ENCODE measurements at places on chromosomes 16 and 17. TPM values are rescaled to one million over a fixed set of nuclear protein-coding genes. Genes with fewer than 3 reads are reported as not detected.

The SMIM36 gene
- 0.05 TPM for polyA plus RNA-seq

The BCL6B gene
- polyA plus RNA-seq, result 21.8 TPM

The CCL2 gene
- polyA plus RNA-seq, result 18.7 TPM

The ARHGAP44 gene
- 8.9 TPM for polyA plus RNA-seq

The FOXC2 gene
- polyA plus RNA-seq, result 38.8 TPM

DNA sequence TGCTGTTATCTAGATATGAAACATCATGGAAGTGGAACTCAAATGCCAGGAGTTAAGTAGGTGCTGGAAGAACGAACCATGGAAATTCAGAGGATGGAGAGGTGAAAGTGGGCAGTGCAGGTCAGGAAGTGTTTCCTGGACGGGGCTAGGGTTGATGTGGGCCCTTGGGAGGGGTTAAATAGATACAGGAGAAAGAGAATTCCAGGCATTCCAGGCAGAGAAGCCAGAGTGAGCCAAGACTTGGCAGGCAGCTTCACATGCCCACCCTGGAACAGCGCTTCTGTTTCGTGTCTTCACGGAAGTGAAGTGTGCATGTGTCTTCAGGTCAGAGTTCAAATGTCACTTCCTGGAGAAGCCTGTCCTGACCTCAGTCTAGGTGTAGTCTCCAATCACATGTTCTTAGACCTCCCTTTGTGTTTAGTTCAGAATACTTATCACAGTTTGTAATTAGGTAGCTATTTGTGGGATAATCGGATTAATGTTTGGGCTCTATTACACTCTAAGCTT is 41.3 kb downstream of the GP2 start:
- DNase-seq, result no peak

- no peak for DNase-seq
Measured at GRCh38 chr17:56821847-56822534, 11.7 kb downstream of the C17orf67 start.

GRCh38 chr17:29069526-29070041 is 26.6 kb downstream of the PIPOX start:
- no peak for DNase-seq

GRCh38 chr17:4898927-4899326 is 409 bp upstream of the C17orf107 start:
- DNase-seq, result no peak

GRCh38 chr16:17068524-17068923 is 402.2 kb downstream of the XYLT1 start:
- no peak for DNase-seq

- no peak for DNase-seq
Measured at GRCh38 chr16:2592786-2593185, 55.0 kb downstream of the PDPK1 start.

DNA sequence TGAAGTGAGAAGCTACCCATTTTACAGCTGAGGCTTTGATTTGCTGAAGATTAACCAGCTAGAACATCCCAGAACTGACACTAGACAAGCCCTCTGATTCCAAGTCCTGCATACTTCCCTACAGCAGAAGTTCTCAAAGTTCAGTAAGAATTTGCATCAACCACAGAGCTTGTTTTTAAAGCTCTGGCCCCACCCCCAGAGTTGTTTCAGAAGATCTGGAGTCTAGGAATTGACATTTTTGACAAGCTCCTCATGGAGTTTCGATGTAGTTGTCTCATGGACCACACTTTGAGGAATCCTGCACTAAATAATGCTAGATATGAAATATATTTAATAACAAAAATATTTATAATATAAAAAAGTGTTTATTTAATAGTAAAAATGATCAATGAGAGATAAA is 120.3 kb upstream of the ADAMTS18 start:
- DNase-seq, result no peak

- no peak for DNase-seq
Measured at GRCh38 chr16:70563636-70564035, 40.0 kb downstream of the SF3B3 start.

DNA sequence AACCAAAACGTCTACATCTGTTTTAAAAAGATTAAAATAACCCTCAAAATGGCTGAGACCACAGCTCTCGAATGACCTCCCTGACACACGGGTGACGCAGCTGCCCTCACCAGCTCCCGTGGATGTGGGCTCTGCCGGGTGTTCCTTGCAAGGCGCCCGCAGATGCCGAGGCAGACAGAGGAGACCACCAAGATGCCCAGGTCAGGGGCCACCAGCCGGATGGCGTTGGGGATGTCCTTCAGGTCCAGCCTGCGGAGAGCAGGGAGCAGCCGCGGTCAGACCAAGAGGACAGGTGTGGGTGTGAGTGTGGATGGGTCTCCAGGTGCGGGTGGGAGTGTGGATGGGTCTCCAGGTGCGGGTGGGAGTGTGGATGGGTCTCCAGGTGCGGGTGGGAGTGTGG is 35.1 kb downstream of the CTU2 start:
- DNase-seq, result no peak

- no peak for DNase-seq
Measured at GRCh38 chr16:54964239-54964638, 33.6 kb downstream of the IRX5 start.

DNA sequence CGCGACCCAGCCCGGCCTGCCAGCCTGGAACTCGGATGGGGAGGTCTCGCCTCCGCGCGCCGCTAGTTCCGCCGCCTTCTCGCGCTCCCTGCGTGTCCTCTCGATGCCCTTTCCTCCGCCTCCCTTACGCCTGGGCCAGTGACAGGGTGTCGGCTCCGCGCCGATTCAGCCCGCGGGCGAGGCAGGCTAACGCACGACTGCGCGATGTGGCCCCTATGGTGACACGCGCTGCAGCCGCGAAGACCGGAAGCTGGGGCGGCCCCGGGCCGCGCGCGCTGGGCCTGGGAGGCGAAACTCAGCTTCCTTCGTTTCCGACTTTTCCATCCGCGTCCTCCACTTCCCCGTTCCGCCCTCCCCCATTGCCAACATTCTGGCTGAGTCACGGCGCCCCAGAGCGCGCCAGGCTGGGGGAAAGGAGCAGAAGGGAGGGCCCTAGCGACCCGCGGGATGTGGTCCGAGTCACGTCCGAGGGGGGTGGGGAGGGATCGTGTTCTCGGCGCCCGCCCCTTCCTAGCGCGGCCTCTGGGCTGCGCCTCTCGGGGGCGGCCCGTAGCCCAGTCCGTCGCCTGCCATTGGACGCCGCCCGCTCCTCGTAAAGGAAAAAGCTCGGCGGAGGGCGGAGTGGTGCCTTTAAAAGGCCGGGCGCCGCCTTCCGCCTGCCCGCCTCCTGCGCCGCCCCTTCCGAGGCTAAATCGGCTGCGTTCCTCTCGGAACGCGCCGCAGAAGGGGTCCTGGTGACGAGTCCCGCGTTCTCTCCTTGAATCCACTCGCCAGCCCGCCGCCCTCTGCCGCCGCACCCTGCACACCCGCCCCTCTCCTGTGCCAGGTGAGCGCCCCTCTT is at the start of gene ALDOA:
Gene ALDOA, plus strand, starts transcription at position 659 of the 841 bp plus-strand sequence. CDS start 1,138 bp downstream, outside the sequence.
- DNase-seq, result peak; percentile 97

DNA sequence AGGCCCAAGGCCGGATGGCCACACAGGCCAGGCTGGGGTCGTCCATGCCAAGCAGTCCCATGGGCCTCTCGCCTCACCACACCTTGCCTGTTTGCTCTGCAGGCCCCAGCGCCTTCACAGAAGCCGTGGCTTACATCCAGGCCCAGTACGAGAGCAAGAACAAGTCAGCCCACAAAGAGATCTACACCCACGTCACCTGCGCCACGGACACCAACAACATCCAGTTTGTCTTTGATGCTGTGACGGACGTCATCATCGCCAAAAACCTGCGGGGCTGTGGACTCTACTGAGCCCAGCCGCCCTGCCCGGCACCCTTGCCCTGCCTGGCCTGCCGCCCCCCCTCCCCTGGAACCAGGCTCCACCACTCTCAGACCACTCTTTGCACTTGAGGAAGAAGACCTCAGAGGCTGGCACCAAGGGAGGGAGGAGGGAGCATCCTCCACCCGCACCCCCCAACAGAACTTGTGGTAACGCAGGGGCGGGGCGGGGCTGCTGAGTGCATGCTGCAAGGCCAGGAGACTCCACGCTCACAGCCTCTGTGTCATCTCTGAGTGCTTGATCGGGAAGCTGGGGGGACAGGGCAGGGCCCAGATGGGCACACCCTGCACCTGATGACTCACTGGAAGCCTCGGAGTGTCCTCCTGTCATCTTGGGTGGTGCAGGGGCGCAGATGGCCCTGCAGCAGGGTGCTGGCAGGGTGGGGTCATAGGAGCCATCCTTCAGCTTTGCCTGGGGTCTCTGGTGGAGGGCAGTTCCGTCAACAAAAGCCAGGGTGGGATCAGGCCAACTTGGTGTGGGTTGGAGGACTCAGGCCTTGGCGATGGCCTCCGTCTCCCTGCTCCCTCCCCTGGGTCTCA is 81.5 kb downstream of the AMFR start:
- no peak for DNase-seq

DNA sequence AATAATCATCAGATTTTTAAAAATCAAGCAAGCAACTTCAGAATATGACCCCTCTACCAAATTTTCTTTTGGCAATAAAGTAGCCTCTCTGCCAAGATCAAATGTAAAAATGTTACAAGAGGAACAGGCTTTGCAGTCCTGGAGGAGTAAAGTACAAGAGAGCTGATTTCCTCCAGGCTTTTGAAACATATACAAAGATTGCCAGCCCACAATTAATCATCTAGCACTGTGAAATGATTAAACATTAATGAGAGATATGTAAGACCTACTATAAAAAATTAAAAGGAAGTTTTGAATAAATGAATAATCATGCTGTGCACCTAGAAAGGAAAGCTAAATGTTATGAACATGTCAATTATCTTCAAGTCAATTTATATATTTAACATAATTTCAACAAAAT is 26.3 kb downstream of the TXNDC11 start:
- no peak for DNase-seq

DNA sequence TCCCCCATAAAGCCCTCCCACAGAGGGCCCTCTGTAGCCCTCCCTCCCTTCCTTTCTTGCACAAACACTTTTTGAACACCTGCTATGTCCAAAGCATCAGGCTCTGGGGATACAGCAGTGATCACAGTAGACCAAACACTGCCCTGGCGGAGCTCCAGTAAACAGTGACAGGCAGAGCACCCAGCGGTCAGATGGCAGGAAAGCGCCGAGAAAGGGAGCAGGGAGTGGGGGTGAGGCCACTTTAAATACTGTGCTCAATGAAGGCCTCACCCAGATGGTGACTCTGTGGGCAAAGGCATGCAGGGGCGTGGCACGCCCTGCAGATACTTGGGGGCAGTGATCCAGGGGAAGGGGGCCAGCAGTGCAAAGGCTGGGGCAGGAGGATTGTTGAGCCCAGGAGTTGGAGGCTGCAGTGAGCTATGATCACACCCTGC is 7.6 kb downstream of the PRR29 start:
- DNase-seq, result no peak

- no peak for DNase-seq
Measured at GRCh38 chr16:1976216-1976520, 4.3 kb downstream of the TBL3 start.

- DNase-seq, result peak; percentile 92
Measured at GRCh38 chr17:57874434-57875289, 24.8 kb upstream of the MRPS23 start.

Measured in left kidney (tissue), 8 donors.